Stimulated activated CD8-positive, alpha-beta memory T cell treated with anti-CD3 and anti-CD28 coated beads, Interleukin-4, amount 100 ng/mL, for 4 hours (primary cell): ENCODE measurements at places on chromosomes 3 and 15.

- no peak for DNase-seq
Measured at GRCh38 chr15:60582370-60583036, 103.6 kb upstream of the ICE2 start.

- DNase-seq: no peak
Measured at GRCh38 chr3:15342945-15343344, 10.6 kb upstream of the SH3BP5 start.

DNA sequence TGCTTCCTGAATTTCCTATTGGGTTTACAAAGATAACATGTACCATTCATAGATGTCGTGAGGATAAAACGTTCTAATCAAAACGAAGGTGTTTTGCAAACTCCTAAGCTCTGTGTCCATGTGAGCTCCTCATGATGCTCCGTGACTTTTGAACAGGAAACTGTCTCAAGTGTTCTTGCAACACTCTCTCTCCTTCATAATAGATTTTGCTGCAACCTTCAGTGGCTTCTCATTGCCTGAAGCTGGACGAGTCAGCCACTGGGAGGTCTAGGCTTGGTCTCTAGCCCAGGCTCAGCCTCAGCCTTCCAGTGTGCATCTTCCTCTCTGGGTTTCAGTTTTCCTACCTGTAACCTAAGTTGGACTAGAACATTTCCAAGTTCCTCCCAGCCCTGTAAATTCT lies 18.7 kb upstream of the BCL2A1 start:
- no peak for DNase-seq

- DNase-seq: no peak
Measured at GRCh38 chr3:154247806-154248415, 76.4 kb downstream of the DHX36 start.

- DNase-seq: no peak
Measured at GRCh38 chr3:156037356-156037755, 83.0 kb upstream of the KCNAB1 start.

DNA sequence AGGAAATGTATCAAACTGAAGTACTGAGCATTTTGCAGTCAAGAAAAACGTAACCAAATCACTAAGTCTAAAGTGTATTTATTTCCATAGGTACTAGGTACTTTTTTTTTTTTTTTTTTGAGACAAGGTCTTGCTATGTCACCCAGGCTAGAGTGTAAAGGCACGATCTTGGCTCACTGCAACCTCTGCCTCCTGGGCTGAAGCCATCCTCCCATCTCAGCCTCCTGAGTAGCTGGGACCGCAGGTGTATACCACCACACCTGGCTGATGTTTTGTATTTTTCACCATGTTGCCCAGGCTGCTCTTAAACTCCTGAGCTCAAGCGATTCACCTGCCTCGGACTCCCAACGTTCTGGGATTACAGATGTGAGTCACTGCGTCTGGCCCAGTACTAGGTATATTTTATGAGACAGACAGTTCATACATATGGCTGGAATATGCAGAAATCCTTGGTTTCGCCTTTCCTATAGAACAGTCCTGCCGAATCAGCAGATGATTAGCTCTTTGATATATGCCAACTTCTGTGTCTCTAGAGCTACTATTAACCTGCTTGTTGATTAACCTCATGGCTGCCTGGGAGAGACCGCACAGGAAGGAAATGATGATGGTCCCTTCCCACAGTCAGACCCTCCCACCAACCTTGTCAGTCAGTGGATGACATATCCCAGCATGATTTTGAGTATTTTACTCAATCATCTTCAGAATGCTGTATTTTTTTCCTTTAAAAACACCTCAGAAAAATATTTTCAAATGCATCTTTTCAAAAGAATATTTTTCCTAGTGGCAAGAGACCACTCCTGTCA lies 32.3 kb downstream of the TMOD3 start:
- peak; percentile 26 for DNase-seq

DNA sequence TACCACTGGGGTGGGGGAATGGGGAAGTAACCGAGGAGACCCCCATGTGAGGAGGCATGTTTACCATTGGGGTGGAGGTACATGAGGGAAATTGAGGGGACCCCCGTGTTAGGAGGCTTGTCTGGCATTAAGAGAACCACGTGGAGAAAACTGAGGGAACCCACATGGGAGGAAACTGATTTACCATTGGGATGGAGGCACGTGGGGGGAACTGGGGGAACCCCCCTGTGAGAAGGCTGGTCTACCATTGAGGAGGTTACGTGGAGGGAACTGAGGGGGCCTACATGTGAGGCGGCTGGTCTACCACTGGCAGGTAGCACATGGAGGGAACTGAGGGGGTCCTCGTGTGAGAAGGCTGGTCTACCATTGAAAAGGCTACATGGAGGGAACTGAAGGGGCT lies 159.4 kb downstream of the FBLN2 start:
- DNase-seq: no peak

GRCh38 chr3:117218641-117219048 lies 509.1 kb downstream of the TUSC7 start:
- DNase-seq: no peak

GRCh38 chr15:63347074-63347857 lies 34.4 kb downstream of the CA12 start:
- no peak for DNase-seq
